Progenitor cell of endocrine pancreas (in vitro differentiated cells): ENCODE measurements at places on chromosomes 7 and 10.

DNA sequence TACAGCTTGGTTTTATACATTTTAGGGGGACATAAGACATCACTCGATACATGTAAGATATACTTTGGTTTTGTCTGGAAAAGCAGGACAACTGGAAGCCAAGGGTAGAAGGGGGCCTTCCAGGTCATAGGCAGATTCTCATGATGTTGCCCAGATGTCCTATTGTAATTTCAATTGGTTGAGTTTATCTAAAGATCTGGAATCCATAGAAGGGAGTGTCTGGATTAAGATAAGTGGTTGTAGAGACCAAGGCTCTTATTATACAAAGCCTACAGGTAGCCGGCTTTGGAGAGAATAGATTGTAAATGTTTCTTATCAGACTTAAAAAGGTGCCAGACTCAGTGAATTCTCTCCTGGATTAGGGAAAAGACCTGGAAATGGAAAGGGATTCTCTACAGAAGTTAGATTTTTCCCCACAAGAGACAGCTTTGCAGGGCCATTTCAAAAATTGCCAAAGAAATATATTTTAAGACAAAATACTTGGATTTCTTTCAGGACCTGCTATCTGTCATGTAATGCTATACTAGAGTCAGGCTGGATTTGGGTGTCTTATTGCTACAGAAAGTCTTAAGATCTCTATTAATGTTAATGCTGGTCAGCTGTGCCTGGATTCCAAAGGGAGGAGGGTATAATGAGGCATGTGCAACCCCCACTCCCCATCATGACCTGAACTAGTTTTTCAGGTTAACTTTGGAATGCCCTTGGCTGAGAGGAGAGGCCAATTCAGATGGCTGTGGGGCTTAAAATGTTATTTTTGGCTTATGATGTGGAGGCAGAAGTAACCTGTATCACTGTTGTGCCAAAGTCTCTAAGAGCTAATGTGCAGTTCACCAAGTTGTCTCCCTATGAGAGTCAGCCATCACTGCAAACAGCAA is 511.1 kb upstream of the C7orf33 start:
- no peak for DNase-seq

DNA sequence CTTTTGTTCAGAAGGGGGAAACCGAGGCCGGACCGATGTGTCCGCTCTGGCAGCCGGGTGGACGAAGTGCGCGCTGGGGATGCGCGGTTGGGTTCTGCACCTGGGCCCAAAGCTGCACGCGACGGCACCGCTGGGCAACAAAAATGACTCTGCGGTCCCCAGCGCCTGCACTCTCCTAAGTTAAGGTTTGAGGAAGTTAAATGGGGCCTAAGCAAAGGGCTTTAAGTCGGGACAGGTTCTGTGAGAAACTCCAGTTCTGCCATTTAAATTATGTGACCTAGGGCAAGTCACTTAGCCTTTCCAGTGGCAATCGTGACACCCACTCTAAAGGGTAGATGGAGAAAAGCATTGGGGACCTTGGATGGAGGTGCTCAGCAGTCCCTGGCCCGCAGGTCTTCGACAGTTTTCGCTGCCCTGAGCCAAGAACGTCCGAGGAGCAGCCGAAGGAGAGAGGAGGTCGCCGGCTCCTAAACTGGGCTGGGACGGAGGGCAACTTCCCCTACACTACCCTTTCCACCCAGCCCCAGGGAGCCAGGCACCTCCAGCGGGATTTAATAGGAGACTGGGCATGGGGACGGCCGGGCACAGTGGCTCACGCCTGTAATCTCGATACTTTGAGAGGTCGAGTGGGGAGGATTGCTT is 534 bp upstream of the ACBD5 start:
- no peak for DNase-seq

GRCh38 chr7:32175099-32175498 is 104.9 kb upstream of the PDE1C start:
- DNase-seq, result no peak

GRCh38 chr10:117944676-117945447 is 101.9 kb downstream of the RAB11FIP2 start:
- DNase-seq, result no peak

GRCh38 chr10:117140525-117140902 is 2.4 kb upstream of the VAX1 start:
- DNase-seq, result no peak

- no peak for DNase-seq
These were observed 108.1 kb downstream of the ADAM22 start for GRCh38 chr7:88042157-88042556.

- peak; percentile 30 for DNase-seq
These were observed 604 bp upstream of the STAM start for GRCh38 chr10:17643339-17643754.

- no peak for DNase-seq
These were observed 1.7 kb downstream of the CXCL12 start for GRCh38 chr10:44382981-44383748.

DNA sequence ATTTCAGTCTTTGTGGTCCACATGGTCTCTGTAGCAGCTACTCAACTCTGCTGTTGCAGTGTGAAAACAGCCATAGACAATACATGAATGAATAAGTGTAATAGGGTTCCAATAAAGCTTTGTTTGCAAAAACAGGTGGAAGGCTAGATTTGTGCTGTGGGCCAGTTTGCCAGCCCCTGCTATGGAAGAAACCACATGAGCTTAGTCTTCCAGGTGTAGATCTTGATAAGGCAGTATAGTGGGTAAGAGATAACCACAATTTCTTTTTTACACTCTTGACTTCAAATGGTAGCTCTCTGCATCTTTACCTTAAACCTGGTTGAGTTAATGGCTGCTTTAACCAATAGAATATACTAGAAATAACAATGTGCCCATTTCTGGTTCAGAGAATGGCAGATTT is 135.0 kb upstream of the PALS2 start:
- DNase-seq, result no peak

- DNase-seq, result peak; percentile 29
These were observed 973 bp downstream of the SDK1 start for GRCh38 chr7:3301831-3302618.

DNA sequence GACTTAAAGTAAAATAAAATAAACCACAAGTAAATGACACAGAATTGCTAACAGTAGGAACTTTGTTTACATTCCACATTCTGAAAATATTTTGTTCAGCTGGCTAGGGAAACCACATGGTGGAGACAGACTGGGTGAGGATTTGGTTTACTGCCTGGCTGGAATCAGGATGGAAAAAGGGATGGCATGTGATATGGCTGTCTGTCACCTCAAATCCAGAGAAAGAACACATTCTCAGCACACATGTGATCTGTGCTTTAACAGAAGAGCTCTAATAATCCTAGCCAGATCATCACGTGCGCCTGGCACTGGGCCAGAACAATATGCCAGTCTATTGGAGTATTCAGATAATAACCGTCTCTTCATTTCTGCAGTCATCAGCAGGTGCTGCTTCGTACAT is 90.9 kb upstream of the PIP4K2A start:
- DNase-seq, result no peak

GRCh38 chr7:34309116-34309515 is 348.9 kb upstream of the NPSR1 start:
- DNase-seq, result no peak

DNA sequence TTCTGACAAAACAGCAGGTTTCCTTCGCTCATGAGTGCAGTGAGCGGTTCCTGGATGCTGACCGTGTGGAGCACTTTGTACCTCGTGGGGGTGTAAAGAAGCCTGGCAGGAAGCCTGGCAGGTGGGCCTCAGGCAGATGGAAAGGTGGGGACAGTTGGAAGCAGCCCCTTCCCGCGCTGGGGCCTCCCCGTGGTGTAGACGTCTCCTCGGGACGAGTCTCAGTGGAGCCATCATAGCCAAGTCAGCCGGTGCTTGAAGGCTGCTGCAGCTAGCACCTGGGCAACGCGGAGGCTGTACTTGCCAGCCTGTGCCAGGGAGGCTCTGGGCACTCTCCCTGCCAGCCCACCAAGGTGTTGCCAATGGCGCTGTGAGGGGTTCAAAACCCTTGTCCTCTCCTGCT is 154.5 kb downstream of the WDR37 start:
- no peak for DNase-seq

DNA sequence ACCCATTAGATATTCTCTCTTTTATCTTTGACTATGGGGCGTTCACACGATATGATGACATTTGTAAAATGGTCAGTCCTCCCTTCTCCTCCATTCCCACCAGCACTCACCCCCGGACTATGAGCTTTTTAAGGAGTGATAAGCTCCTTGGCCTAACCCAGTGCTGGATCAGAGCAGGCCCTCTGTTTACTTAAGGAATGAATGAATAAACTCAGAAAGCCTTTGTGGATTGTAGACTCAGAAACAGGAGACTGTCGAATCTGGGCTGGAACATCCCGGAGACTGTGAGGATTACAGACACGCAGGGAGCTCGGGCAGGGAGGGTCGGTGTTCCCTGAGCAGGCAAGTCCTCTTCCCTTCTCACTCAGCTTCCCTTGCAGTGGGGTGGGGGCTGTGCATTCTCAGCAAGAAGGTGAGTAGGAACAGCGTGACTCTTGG is 6.8 kb upstream of the ZCCHC24 start:
- DNase-seq, result no peak

- no peak for DNase-seq
These were observed 79.6 kb downstream of the NHLRC2 start for GRCh38 chr10:113933894-113934532.

GRCh38 chr10:5919568-5919967 is 29.5 kb downstream of the FBH1 start:
- DNase-seq, result no peak

- no peak for DNase-seq
These were observed 268.3 kb upstream of the SHH start for GRCh38 chr7:156080596-156080995.
